ENCODE measurements at places on chromosomes 12 and 14.

GRCh38 chr12:106303202-106303820, 778 bp downstream of the TCP11L2 start:
- DNase-seq: peak; percentile 88

GRCh38 chr12:22533155-22533554, 11.2 kb downstream of the C2CD5 start:
- no peak for DNase-seq

DNA sequence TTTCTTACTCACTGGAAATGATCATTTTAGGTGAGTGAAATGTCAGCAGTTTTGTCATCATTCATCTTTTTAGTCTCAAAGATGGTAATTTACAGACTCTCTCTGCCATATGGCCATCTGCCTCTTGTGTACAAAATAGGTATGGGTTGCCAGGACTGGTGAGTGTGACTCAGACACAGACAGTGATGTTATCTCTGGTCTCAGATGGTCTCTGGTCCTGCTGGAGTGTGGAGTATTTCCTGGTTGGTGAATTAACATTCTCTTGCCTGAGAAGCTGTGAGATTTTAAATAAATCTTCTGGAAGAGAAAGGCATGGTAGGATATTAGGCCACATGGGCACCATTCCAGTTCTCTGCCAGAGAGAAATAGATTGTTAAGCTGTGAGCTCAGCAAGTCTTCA, 207.0 kb downstream of the ATP23 start:
- DNase-seq: no peak

GRCh38 chr14:90062127-90062794, 467 bp downstream of the KCNK13 start:
- peak; percentile 1 for DNase-seq

DNA sequence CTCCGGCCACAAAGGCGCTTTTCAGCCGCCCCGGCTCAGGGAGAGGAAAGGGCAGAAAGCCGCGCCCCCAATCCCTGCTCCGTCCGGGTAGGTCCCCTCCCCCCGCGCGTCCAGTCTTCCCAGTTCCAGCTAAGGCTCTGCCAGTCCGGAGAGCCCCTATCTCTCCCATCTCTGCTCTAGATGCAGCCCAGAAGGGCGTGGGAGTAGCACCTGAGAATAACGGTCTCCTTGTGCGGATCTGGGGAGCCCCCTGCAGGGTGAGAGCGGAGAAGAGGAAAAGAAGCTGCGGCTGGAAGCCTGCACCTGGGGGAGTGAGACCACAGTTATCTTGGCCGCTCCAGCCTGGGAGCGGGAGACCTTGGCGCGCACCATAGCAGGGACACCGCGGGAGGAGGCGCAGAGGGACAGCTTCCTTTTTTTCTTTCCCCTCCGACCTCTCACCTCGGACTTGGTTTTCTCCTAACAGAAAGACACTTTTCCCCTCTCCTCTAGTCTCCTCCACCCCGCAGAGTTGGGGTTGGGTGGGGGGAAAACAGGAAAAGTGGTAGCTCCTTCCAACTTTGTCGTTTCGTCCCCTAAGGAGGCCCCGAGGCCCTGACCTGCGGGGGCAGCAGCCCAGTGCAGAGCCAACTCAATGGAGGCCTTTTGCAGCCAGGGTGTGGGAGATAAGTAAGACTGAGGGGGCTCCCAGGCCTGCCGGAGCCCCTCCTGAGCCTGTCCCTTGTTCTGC, 2.4 kb downstream of the DHH start:
- DNase-seq: no peak

Data from stimulated activated CD4-positive, alpha-beta T cell treated with anti-CD3 and anti-CD28 coated beads, TNF-alpha, amount 100 ng/mL, for 1 hour (primary cell).